ENCODE measurements at places on chromosomes 5 and 9. TPM values are rescaled to one million over a fixed set of nuclear protein-coding genes. Genes with fewer than 3 reads are reported as not detected.

RFK gene
- 35.3 TPM for total RNA-seq

TCF7 gene
- 2.5 TPM for total RNA-seq

PCA3 gene
- total RNA-seq, result not detected

MRNIP gene
- total RNA-seq, result 54.8 TPM
